ENCODE measurements at places on chromosomes 3 and 15. TPM values are rescaled to one million over a fixed set of nuclear protein-coding genes. Genes with fewer than 3 reads are reported as not detected.

The HHLA2 gene
- total RNA-seq, result not detected

The KY gene
- 13.8 TPM for total RNA-seq

The WDR48 gene
- 83.5 TPM for total RNA-seq

The RTP1 gene
- total RNA-seq, result not detected

The UBA5 gene
- 84.9 TPM for total RNA-seq

The SPINK8 gene
- not detected for total RNA-seq

The SUSD5 gene
- total RNA-seq, result 3.9 TPM

The ADAMTSL3 gene
- 44.9 TPM for total RNA-seq

The ITIH3 gene
- 0.66 TPM for total RNA-seq

The SEMA5B gene
- total RNA-seq, result 33.2 TPM

The SGO1 gene
- total RNA-seq, result 6.6 TPM

The B3GNT5 gene
- total RNA-seq, result 15.2 TPM

The TRPC1 gene
- total RNA-seq, result 55.5 TPM

The AP3S2 gene
- total RNA-seq, result 82.4 TPM

The IL20RB gene
- 0.38 TPM for total RNA-seq

The PCOLCE2 gene
- total RNA-seq, result 14.8 TPM

The CTDSPL gene
- 25.8 TPM for total RNA-seq

The P3H2 gene
- 46.3 TPM for total RNA-seq

The RAP2B gene
- total RNA-seq, result 10.0 TPM

The HOMER2 gene
- 64.8 TPM for total RNA-seq

Measured in camera-type eye (tissue), 1 donor.